NCI-H774 (cell line): ENCODE measurements at places on chromosomes 12 and 14.

DNA sequence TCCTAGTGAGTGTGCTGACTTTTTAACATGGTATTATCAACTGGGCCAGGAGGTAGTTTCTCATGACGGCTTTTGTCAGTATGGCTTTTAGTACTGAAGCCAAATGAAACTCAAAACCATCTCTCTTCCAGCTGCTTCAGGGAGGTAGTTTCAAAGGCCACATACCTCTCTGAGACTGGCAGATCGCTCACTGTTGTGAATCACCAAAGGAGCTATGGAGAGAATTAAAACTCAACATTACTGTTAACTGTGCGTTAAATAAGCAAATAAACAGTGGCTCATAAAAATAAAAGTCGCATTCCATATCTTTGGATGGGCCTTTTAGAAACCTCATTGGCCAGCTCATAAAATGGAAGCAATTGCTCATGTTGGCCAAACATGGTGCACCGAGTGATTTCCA is 141.1 kb downstream of the HMGA2 start:
- no peak for DNase-seq

- DNase-seq: no peak
These were observed 158.9 kb downstream of the CCDC91 start for GRCh38 chr12:28349196-28349595.

DNA sequence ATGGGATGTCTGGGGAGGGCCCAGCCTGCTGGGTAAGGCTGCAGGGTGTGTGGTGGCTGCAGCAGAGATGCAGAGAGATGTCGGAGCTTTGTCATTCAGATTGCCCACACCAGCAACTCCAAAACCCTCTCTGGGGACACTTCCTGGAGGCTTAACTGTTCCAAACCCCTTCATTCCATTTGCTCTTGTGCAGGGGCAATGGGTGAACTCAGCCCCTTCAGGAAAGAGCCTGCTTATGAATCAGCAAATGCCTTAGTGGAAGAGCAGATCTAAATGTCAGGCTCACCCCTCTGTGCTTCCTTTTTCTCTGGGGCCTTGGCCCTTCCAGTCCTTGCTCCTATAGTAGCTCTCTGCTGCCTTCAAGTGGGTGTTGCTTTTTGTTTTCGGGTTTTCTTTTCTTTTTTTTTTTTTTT is 36.7 kb upstream of the GPATCH2L start:
- no peak for DNase-seq

- DNase-seq: no peak
These were observed 45.4 kb downstream of the ALX1 start for GRCh38 chr12:85325442-85325841.

DNA sequence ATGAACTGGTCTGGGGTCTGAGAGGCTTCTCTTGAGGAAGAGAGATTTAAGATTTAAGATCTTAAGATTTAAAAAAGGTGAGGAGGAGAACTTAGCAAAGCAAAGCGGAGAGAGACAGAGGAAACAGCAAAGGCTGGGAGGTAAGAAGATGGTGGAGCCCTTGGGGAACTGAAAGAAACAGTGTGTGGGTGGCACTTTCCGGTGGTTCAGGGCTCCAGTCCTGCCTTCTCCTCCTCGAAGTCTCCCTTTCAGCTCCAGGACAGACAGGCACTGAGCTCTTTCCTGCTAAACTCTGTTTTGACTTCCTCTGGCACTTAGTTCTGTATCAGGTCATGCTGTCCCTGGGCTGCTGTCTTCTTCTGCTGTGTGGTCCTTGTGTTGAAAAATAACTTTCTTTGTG is 298.7 kb upstream of the SRRM4 start:
- DNase-seq: no peak

DNA sequence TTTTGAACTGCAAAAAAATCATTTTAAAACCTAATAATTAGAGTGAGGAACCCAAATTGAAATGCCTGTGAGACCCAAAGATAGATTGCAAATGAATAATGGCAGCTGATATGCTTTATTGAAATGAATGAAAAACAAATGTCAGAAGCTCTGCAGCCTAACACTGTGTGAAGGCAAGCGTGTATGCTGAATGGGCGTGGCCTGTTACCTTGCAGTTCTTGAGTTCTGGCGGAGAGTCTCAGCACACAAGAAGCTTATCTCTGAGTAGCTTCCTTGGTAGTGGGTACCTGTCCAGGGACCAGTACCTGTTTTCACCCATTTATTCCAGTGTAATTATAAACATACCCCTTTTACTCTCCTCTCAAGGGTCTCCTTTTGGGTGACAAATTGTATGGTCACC is 341.2 kb downstream of the NPAS3 start:
- no peak for DNase-seq

- DNase-seq: peak; percentile 77
These were observed 5.0 kb upstream of the BAZ2A start for GRCh38 chr12:56634837-56635791.

DNA sequence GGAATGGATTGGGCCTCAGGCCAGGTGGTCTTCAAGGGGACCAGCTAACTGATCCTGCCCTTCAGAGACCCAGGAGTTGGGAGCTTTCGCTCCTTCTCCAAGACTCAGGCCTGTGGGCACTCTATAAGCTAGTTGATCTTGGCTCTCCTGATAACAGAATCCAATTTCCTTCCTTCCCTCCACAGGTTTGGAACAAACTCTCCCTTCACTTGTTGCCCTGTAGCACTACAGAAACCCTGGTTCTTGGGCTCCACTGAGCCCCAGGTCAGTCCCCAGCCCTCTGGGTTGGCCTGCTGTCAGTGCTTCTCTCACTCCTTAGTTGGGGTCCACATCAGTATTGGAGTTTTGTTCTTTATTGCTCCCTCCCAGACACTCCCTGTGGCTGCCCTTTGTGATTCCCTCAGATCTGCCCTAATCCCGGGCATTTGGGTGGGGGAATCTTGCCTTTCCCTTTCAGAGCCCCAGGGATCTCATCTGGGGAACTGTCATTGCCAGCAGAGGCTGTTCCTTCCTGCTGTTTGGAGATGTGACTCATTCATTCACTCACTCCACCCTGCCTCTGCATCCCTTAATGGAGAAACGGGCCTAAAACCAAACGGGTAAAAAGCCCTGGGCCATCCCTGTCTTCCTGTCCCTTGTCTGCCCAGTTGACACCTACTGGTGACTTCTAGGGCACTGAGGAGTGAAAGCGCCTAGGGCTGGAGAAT is 4.4 kb upstream of the GPD1 start:
- DNase-seq: no peak

- no peak for DNase-seq
These were observed 1.2 kb upstream of the LRP1-AS start for GRCh38 chr12:57148469-57149244.

GRCh38 chr12:93085383-93086287 is 156.5 kb upstream of the EEA1 start:
- DNase-seq: no peak

DNA sequence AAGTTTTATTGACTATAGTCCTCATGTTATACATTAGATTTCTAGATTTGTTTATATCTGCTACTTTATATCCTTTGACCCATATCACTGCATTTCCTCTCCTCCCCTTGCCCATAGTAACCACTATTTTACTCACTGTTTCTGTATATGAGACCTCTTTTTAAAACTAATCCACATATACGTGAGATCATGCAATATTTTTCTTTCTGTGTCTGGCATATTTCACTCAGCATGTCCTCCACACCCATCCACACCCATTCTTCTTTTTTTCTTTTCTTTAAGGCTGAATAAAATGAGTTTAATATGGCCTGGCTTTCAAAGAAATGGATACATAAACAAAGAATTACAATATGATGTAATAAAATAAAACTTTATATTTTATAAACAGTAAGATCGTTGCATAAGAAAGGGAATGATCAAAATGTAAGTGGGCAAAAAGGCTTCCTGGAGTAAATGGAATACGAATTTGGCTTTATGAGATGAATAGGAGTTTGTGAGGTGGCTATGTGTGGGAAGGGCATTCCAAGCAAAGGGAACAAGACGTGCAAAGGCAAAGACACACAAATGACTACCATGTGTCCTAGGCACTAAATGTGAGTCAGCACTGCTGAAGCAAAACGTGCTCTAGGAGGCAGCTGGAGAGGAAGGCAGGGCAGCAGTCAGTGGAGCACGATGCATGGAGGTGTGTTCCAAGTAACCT is 53.2 kb upstream of the HIF1A start:
- DNase-seq: no peak

GRCh38 chr14:89807892-89808291 is 146.6 kb downstream of the EFCAB11 start:
- DNase-seq: no peak

- DNase-seq: no peak
These were observed 7.0 kb downstream of the SERPINA1 start for GRCh38 chr14:94381149-94382030.

- no peak for DNase-seq
These were observed 106.9 kb upstream of the ATF7IP start for GRCh38 chr12:14258575-14258940.

DNA sequence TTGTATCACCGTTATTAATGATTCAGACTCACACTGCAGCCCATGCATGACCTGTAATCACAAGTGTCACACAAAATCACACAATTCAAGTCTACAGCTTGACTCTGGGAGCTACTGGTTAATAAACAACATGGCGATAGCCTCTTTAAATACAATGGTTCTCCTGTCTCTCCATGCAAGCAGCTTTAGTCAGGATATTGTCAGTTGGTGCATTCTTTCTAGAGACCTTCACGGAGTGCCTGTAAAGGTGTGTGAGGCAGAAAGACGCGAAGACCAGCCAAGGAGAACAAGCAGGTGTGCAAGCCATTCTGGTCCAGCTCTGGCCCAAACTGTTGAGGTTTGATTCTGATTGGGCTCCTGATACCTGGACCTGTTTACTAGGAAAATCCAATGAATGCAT is 40.0 kb upstream of the FOXN3 start:
- no peak for DNase-seq

GRCh38 chr12:113310489-113310888 is 24.4 kb downstream of the SLC8B1 start:
- DNase-seq: no peak

- DNase-seq: no peak
These were observed 7.6 kb upstream of the PRPF40B start for GRCh38 chr12:49615725-49616124.

GRCh38 chr14:81849714-81850113 is 316.1 kb upstream of the SEL1L start:
- no peak for DNase-seq

DNA sequence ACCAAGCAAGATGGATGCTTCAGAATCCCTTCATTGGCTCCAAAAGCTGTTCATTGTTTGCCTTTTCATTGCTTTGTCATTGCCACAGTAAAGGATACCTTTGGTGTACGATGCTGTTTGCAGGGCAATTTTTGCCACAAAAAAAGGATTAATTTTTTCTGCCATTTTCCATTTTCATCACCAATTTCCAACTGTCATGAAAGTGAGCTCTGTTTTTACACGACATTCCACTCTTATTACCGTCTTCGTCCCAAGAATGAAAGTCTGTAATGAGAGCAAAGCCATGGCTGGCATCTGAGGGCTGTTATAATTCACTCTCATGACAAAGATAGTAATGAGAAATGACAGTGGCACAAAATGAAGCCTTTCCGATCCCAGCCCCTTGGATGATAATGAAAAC is 272.7 kb upstream of the DCN start:
- no peak for DNase-seq

GRCh38 chr12:63804746-63805145 is 25.0 kb downstream of the RXYLT1 start:
- no peak for DNase-seq

DNA sequence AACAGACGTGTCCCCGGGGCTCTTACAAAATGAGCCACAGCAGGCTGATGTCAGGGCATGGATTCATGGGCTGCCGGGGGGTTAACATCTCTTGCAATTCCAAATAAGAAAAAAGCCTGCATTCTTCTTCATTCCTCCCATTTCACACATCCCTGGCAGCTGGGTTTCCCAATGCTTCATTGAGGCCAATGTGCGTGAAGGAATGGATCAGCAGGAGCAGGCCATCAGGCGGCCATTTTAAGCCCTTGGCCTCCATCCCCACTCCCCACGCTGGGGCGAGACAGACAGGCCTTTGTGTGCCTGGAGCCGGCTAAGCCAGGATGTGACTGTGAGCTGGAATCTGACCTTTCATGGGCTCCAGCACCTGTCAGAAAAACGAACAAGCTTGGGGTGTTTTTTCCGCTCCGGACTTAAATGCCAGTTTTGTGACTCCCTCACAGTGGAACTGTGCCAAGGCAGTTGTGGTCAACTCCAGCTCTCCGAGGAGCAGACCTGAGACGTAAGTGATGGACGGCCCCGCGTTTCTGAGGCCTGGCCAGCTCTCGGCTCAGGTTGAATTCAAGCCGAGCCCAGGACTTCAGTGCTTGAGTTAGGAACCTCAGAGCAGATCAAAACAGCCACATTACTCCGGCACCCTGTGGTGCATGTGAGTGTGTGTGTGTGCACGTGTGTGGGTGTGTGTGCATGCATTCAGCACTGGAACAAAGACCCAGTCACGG is 133.1 kb downstream of the TMEM30B start:
- no peak for DNase-seq

DNA sequence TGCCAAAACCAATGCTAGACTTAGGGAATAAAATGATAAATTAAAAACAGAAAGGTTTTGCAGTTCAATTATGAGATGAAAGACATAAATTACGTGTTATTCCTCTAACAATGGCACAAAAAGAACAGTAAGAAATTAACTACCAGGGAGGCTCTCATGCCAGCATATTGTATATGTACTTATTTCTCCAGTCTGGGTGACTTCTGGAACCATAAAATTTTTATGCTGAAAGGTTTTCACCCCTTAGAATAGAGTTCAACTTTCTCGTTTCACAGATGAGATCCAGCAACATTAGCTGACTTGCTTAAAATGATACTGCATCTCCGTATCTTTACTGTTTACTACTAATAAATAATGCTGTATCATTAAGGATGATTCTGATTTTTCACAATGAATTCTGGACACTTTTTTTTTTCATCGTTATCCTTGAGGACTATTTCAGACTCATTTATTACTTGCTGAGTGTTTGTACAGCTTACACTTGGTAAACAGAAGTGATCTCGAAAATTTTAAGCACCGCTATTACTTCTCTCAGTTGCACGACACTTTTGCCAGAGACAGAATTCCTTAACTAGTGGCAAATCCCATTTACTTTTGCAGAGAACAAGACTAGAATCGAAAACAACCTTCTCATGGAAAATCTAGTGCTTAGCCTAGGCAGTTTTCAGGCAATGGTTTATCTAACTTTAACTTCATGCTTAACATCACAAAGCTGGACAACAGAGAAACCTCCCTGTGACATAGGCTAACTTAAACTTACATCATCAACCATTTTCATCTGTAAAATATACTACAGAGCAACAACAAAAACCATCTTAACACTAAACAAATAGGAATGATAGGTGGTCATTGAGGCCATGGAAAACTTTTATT is 2.7 kb downstream of the RSRC2 start:
- DNase-seq: no peak

DNA sequence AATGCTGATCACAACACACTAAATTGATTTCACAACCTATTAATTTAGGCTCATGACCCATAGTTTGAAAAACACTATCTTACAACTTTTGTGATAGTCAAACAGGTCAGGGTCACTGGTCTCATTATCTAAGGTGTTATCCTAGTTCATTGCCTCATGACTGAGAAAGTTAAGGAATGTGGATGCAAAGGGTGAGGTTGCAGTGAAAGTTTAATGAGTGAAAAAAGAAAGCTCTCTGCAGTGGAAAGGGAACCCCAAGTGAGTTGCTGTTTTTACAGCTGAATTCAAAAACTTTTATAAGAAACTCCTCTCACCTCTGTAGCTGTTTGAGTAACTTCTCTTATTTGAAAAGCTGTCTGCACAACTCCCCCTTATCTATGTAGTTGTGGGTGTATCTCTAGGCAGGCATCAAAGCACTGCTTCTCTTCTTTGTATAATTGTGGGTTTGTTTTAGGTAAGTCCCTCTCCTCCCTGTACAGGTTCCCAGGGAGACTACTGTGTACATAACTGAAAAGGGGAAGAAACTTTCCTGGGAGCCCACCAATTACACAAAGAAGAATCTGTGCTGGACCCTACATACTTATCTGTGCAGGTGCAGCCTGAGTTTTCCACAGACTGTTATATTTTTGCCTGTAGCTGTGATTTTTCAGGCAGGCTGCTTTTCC is 18.9 kb downstream of the DNAL1 start:
- DNase-seq: no peak
